Brain pericyte (primary cell): ENCODE measurements at places on chromosomes 6 and 20.

GRCh38 chr6:158758451-158758860, 60.7 kb downstream of the EZR start:
- DNase-seq, result no peak

DNA sequence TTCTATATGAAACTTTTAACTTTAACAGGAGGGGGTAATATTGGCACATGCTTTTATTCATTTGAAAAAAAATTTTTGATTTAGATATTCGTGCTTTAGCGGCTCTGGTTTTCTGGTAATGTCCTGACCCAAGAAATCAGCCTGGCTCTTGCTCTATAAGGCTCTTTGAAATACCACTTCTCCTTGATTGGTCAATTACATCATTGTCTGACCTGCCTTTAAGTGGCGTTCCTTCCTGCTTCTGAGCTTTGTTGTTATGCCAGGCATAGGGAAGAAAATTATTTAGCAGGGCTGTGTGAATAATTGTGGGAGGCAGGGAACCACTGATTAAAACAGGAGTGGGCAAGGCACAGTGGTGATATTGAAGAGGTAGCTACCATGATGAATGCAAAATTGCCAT, 3.9 kb downstream of the RNF144B start:
- DNase-seq, result no peak

GRCh38 chr6:136326038-136326553, 36.5 kb upstream of the BCLAF1 start:
- DNase-seq, result no peak

DNA sequence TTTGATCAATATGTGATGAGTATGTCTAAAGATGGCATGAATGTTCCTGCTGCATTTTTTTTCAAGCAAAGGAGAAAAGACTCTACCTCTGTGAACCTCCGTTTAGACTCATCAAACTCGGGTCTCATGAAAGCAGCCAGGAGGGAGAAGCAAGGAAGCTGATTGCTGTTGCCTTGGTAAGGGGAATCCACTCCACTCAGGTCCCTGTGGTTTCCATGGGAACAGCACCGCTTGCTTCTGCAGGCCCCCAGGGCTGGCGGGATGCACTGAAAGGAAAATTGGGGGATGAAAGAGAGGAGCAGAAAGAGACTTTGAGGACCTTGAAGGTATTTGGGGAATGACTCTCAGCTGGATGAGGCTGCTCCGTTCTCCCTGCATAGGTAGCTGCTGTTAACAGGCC, 249.6 kb upstream of the RIN2 start:
- no peak for DNase-seq

DNA sequence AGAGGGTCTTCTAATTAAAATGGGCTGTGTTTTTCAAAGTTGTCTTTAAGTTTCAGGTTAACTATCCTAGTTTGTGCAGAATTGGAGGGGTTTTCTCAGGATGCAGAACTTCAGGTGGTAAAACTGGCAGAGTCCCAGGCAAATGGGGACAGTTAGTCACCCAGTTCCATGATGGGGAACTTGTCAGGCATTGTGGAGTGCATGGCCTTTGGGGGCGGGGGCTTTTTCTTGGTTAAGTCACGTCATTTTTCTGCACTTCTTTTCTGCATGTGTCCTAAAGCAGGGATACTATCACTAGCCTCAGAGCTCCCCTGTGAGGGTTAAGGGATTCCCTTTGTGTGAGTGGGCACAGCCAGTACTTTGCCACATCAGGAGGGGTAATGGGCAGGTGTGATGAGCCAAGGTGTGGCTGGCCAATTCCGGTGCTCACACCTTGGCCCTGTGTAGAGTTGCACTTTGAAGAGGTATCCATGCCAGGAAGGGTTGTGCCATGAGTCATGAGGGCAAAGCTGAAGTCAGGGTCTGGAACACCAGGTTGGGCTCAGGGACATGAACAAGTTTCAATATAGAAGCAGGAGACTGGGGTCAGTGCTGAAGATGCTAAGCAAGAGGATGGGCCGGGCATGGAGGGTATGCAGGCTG, 126.0 kb upstream of the RREB1 start:
- no peak for DNase-seq

DNA sequence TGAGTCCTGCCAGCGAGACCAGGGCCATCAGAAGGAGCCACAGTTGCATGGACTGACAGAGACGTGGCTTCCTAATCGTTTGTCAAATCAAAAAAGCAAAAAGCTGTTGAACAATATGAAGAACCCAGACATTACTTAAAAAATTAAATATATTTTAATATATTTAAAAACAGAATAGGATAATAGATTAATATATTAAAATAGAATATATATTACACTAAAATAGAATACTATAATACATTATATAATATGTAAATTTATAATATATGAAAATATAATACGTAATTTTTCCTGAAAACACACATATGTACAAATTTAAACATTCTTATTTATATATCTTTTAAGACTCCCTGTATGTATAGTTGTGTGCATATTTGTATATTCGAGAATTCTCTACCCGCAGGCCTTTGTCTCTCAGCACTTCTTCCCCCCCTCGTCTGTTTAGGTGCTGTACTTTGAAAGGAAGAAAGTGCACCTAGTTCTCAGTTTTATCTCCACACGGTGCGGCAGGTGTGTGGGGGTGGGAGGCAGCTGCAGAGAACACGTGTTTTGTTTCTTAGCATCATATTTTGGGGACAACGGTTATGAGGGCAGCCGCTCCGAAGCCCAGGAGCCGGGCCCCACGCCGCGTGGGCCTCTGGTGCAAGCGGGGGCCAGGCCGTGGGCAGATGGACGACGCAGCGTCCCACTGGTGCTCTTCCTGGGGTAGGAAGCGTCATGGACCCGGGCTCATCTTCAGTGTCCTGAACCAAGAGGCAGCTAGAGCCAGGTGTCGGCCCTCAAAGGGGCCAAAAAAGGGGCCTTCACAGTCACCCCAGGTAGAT, 72.2 kb upstream of the MPC1 start:
- no peak for DNase-seq

DNA sequence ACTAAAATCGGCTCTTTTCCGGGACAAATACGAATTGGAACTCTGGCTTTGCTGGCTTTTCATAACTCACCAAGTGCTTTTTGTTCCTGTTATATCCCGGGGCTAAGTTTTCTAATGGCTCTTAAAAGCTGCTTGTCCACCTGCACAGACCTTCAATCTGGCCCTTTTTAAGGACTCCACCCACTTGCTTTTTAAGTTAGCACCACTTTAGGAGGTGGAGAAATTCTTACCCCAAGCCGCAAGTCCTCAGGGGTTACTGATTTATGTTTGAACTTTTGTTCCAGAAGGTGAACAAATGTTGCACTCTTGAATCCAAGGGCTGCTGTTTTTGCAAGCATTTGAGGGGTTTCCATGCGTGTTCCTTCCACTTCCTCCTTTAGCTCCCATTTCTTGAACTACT, 37.8 kb downstream of the FAM184A start:
- DNase-seq, result no peak
